ENCODE measurements at places on chromosomes 16 and 17.

DNA sequence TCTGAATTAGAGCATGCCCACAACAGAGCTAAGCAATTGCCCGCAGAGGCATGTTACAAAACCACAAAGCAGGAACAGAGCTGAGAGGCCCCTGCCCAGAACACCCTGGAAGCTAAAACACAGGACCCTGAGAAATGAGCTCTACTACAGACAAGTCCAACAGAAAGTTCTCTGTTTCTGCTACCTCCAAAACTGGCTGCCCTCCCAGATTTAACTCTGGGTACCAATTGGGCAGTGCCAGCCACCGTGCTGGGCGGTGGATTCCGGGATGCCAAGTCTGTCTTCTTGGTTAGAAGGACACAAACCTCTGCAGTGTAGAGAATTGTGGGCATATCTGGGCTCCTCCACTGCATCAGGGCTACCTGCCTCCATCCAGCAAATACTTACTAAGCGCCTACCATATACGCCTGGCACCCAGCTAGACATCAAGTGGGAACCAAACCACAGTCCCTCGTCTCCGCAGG lies 1.0 kb downstream of the CMTM4 start:
- DNase-seq = no peak

DNA sequence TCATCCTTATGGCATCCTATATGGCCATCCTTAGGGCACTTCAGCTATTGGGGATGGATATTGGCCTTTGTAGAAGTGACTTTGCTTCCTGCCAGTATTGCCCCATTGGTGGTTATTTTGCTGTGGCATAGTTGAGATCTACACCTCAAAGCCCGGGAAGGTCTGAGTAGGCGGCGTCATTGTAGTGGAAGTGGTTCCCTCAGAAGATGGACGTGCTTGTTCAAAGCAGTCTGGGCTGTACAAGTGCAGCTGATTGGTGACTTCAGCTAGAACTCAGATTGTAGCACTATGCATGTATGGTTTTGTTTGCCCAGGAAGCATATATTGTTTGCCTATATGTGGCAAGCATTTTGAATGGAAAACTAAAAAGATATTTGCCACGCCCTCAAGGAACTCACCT lies 83.2 kb downstream of the TMC6 start:
- DNase-seq = no peak

- no peak for DNase-seq
These were observed 25.4 kb downstream of the CEP131 start for GRCh38 chr17:81197409-81197795.

DNA sequence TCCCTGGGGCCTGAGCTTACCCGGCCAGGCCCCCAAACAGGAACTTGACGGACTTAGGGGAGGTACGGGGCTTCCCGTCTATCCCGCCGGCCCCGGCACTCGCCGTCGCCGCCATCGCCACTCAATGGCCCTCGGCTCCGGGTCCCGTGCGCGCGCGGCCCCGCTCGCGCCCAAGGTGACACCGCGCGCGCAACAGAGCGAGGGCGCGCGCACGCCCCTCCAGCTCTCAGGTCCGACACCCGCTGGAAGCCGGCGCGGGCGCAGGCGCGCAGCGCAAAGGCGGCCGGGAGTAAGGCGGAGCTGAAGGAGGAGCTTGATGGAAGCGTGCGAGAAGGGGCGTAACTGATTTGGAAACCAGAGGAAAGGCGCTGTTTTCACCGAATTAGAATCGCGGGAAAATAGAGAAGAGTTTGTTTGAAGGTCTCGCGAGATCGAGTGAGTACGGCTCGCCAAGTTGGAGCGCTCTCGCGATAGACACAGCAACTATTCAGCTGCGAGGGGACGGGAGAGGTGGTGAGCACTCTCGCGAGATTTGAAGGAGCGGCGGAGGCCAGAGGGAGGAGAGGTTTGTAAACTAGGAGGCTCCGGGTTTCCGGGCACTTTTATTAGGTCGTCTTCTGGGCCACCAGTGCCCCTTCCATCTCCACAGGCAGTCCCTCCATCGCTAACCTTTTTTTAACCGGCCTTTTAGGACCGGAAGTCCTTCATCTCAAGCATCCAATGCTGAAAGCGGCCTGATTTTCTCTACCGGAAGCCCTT lies at the start of the genes RNF167 and SLC25A11:
Gene RNF167, plus strand, starts transcription at position 473 of the 759 bp plus-strand sequence. CDS start 642 bp downstream, outside the sequence.
Gene SLC25A11, minus strand, starts transcription at position 251 of the 759 bp plus-strand sequence. Its CDS starts 136 bp downstream, at position 115.
- DNase-seq = peak; percentile 100

- DNase-seq = no peak
These were observed 50.7 kb downstream of the CFDP1 start for GRCh38 chr16:75382611-75383010.

DNA sequence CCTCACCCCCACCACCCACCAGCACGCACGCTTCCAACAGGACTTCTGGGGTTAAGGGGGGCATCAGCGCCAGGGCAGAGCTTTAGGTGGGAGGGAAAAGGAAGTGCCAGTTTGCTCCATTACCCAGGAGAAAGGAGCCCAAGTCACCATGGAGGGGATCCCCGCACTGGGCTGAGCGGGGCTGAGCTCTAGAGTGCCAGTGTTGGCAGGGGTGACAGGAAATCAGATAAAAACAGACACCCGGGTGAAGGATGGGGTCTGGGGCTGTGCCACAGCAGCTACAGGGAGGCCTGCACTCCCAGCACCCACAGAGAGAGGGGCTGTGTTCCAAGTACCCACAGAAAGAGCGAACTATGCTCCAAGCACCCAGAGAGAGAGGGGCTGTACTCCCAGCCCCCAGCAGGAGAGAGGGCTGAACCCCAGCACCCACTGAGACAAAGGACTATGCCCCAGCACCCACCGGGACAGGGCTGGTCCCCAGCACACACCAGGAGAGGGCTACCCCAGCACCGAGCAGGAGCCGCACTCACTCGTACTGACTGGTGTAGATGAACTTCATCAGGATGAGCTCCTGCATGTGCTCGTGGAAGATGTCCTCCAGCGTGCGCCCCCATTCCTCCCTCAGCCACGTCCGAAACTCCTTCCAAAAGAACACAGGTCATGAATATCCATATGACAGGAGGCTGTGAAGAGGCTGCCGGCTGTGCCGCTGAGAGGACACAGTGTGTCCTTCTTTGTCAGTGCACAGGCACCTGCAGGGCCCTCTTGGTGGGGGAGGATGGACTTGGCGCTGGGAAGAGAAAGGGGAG lies 18.6 kb upstream of the C16orf95 start:
- DNase-seq = no peak

GRCh38 chr17:44655983-44656710 lies at the start of gene MEIOC:
Gene MEIOC (plus strand): TSS chr17:44656468. CDS start chr17:44656614, 146 bp downstream.
- DNase-seq = peak; percentile 83

DNA sequence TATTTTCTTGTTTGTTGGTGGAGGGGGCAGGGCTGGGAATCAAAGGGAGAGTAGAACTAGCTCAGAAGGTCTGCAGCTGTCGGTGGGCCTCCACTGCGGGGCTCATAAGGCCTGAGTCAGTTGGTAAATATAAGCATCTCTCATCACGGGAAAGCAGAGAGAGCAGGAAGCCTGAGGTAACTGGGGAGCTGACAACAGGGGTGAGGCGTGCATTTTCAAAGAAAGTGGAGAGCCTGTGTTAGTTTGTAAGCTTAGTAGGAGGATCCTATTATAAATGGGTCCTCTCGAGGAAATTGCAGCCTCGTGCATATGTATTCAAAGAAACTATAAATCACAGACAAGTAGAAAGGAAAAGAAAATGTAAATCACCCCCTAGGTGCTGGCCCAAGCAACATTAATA lies 221.0 kb upstream of the CDH13 start:
- DNase-seq = no peak

- no peak for DNase-seq
These were observed 9.6 kb downstream of the ZNF750 start for GRCh38 chr17:82830249-82830661.

DNA sequence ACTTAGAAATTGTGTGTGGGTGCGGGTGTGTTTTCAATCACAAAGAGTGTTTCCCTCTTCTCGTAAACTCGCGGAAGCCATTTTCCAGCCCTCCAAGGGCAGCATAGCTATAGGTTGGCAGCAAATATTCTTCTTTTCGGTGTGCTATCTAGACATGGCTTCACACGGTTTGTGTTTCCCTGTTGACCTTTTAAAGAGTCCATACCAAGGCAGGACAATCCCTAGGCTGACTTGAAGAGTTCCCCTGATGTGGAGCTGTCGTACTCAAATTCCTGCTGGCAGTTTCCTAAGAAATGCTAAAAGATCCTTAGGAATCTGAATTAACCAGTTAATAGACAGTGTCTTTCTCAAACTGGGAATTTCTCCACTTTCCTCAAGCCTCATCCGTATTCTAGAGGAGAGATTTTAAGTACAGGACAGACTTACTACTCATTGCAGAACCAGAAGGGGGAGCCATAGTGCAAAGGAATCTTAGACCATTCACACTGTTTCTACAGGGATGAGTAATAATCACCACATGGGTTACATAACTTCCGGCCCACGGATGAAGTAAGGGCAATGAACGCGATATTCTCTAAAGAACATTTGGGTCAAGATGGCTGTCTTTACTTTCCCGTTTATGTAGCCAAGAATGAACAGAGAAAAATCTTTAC lies 288.6 kb upstream of the ELAC2 start:
- peak; percentile 91 for DNase-seq

GRCh38 chr17:67491681-67492024 lies 114.6 kb downstream of the PITPNC1 start:
- DNase-seq = no peak

GRCh38 chr17:46081018-46081320 lies 81.9 kb downstream of the STH start:
- no peak for DNase-seq

DNA sequence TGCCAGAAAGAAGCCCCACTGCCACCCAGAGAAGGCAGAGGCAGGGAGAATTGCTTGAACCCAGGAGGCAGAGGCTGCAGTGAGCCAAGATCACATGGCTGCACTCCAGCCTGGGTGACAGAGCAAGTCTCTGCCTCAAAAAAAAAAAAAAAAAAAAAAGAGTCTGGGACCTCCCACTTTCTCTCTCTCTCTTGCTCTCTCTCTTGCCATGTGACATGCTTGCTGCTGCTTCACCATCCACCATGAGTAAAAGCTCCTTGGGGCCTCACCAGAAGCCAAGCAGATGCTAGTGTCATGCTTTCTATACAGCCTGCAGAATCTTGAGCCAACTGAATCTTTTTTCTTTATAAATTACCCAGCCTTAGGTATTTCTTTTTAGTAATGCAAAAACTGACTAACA lies 21.5 kb upstream of the SRSF1 start:
- DNase-seq = no peak

DNA sequence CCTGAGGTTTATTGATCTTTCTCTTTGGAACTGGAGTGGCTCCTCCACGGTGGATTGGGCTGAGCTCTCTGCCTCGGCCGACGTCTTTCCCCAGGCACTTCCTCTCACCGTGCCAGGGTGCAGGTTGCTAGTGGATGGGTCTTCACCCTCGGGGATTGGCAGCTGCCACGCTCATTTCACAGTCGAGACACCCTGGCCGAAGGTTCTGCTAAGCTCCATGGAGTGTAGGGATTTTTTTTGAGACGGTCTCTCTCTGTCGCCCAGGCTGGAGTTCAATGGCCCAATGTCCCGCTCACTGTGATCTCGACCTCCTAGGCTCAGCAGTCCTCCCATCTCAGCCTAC lies 280.8 kb downstream of the SEC14L1 start:
- no peak for DNase-seq

DNA sequence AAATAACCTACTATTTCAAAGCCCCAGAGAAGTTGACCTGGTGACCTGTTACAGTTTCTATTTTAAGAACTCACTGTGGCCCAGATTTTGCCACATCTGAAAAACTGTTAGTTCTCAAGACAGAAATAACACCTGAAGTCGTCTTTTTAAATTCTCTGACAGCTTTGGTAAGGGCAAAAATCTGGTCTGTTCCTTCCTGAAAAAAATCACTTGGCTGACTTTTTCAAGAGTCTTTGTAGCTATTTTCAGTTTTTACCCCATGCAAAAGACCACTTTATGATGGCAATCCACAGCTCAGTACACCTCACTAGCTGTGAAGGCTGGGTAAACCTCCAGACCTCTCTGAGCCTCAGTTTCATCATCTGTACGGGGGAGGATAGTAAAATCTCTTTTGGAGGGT lies 60.7 kb upstream of the SREBF1 start:
- no peak for DNase-seq

DNA sequence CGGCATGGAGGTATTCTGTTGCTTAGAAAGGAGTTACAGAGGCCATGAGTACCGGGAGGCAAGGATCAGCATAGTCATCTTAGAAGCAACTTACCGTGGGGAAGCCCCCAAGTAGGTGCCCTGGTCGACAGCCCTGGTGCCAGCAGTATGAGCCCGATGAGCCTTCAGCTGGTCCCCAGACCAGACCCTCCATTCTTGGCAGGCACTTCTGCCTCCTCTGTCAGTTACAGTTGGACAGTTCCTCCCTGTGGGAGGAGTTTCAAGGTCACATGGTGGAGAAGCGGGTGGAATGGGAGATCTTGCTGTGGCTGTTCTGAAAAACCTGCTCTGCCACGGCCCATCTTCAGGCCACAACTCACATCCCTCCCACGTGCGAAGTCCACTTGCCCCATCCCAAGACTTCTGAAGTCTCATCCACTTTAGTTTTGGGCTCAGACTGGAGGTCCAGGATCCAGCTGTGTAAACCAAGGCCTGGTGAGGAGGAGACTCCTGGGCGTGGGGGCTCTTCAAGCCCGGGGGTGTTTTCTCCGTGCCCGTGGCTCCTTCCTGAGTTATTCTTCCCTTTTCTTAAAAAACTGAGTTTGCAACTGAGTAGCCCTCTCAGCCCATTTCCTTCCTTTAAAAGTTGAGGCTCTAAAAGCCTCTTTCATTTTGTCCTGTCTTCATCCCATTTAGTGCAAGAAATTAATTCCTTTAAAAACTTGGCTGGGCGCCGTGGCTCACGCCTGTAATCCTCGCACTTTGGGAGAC lies 133.5 kb downstream of the SEC14L1 start:
- no peak for DNase-seq

GRCh38 chr17:83178533-83179304 lies 99.3 kb downstream of the METRNL start:
- DNase-seq = no peak

GRCh38 chr16:3508736-3509135 lies 7.9 kb downstream of the CLUAP1 start:
- no peak for DNase-seq

DNA sequence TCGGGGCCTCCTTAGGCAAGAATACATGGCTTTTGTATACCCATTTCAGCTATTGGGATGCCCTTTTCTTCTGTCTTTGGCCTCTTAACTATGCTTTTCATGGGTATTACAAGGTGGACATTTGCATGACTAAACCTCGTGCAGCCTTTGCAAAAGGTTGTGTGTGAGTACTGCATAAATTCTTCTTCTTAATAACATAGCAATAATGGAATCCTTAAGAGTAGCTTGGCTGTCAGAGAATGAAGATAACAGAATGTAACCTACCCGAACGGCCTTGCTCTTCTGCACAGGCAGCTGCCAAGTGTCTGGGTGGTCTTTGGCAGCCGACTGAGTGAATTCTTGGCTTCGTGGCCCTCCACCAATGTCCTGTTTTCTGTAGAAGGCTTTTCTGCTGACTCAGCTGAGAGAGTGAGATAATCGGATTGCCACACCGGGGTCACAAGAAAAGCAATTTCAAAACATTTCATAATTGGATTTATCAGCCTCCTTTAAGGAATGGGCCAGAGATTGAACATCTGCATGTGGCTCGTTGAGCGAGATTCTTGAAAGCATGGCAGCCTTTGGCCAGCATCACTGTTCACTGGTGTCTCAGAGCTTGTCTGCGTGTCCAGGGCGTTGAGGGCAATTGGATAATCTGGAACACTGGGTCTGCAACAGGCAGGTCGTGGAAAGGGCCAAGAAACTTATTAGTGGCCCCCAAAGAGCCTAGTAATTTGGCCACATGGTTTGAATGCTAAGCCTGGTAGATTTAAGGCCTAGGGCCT lies 13.4 kb downstream of the IRF8 start:
- DNase-seq = no peak

GRCh38 chr16:56362706-56363105 lies 62.6 kb downstream of the AMFR start:
- no peak for DNase-seq
